Activated gamma-delta T cell (primary cell): ENCODE measurements at places on chromosomes 11 and 22.

DNA sequence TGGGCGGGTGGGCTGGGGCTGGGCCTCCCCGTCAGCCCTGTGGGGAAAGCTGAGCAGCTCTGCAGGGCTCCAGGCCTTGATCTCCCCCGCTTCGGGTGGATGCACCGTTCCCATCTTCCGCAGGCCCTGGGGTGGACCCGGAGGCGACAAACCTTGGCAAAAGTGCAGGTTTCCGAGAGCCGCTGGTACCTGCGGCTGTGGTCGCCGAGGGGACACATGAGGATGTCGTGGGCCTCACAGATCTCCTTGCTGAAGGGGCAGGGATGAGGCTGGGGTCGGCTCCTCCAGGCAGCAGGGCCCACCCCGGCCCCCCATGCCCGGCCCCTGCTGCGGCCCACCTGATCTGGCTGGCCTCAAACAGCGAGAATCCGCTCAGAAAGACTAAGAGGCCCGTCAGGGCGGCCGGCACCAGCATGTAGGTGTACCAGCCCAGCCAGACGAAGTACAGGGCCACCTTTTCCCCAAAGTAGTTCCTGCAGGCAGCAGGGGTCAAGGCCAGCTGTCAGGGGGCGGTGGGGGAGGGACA is 11.8 kb downstream of the ANO9 start:
- no peak for DNase-seq

GRCh38 chr22:41659941-41660340 is 28.7 kb downstream of the SNU13 start:
- no peak for DNase-seq

GRCh38 chr11:313787-314553 is at the start of gene IFITM1:
Gene IFITM1 (plus strand): TSS chr11:314040. CDS start chr11:314171, 131 bp downstream.
- no peak for DNase-seq

DNA sequence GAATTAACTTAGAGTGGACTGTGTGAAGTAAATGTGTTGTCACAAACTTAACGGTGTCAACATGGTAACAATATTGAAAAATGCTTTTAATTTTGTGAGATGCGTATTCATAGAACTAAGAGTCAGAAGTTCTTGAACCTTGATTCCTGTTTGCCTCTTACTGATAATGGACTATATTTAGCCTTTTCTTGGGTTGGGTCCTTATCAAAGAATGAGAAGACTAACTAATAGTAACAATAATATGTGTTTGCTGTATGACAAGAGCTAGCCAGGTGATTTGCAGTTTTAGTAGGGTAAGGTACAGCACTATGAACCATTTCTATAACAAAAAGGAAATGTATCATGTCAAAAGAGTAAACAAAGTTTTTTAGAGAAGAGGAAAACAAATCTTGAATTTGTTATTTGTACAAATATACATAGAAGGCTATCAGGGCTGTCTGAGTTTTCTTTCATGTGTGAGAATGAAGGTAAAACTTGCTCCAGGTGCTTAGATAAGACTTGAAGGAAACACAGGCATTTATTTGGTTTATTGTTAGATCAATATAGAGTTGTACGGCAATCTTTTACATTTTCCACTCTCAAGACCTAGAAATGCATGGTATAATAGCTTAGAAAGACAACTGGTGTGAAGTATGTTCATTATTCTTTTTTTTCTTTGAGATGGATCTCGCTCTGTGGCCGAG is 74.1 kb downstream of the PACS1 start:
- DNase-seq: no peak

GRCh38 chr22:29593923-29594322 is 9.5 kb upstream of the NF2 start:
- DNase-seq: no peak

DNA sequence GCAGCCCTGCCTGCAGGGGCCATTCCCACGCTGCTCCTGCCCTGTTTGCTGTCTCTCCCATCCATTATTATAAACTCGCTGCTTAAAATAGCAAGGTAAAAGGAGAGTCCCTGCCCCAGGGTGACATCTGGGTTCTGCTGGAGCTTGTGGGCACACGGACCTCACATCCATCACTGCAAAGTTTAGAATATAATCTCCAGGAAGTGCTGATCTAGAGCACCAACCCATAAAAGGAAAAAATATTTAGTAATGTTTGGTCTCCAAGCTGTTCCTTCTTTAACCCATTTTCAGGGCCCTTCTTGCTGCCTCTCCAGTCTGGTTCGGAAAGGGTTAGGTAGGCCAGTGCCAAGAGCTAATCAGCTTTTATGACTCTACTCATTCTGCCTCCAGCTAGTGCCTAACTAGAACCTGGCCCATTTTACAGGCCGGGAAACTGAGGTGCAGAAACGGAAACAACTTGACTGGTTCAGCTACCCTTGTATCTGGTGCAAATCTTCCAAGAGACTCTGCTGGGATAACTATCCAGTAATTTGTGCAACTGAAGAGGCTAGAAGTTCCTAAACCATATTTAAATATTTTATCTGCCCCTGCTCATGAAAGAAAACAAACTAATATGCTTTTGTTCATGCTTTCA is 37.5 kb downstream of the IRAG1 start:
- no peak for DNase-seq
